G401 (cell line): ENCODE measurements at places on chromosomes 1 and 21. TPM values are rescaled to one million over a fixed set of nuclear protein-coding genes. Genes with fewer than 3 reads are reported as not detected.

SYT11 gene
- 4.9 and 5.8 TPM in 2 replicates for total RNA-seq

TTC24 gene
- not detected in 2 replicates for total RNA-seq

CR1 gene
- not detected in 2 replicates for total RNA-seq

RBP7 gene
- total RNA-seq, result 4.4 and 9.2 TPM in 2 replicates

CLEC20A gene
- total RNA-seq, result not detected in 2 replicates

BMP8B gene
- total RNA-seq, result 1.4 and 1.8 TPM in 2 replicates

SDC3 gene
- 23.0 and 26.6 TPM in 2 replicates for total RNA-seq

STIL gene
- 16.1 and 23.8 TPM in 2 replicates for total RNA-seq

CELA2B gene
- total RNA-seq, result not detected in 2 replicates

HNRNPCL2 gene
- not detected in 2 replicates for total RNA-seq

MPZ gene
- 0.68 TPM in 1 of 2 replicates, not detected in the other for total RNA-seq

MLLT11 gene
- total RNA-seq, result 8.1 and 11.0 TPM in 2 replicates

MEGF6 gene
- 8.1 and 8.7 TPM in 2 replicates for total RNA-seq

PTAFR gene
- 0.27 and 0.49 TPM in 2 replicates for total RNA-seq

ZCCHC17 gene
- total RNA-seq, result 70.6 and 83.8 TPM in 2 replicates

C1orf87 gene
- not detected in 2 replicates for total RNA-seq

CYP4Z1 gene
- not detected in 2 replicates for total RNA-seq

LIPI gene
- not detected in 2 replicates for total RNA-seq

TFF1 gene
- total RNA-seq, result not detected in 2 replicates

TNFRSF1B gene
- not detected in 2 replicates for total RNA-seq

URB2 gene
- 17.6 and 22.0 TPM in 2 replicates for total RNA-seq

ERICH3 gene
- total RNA-seq, result not detected in 2 replicates

KRTAP10-2 gene
- not detected in 2 replicates for total RNA-seq

GUCA2B gene
- total RNA-seq, result not detected in 2 replicates

OR2L8 gene
- not detected in 2 replicates for total RNA-seq

TENT5C gene
- 0.25 and 0.85 TPM in 2 replicates for total RNA-seq

PAPPA2 gene
- not detected in 2 replicates for total RNA-seq

BARHL2 gene
- total RNA-seq, result 0.06 and 0.07 TPM in 2 replicates

PTPN7 gene
- not detected in 2 replicates for total RNA-seq

NHLH1 gene
- not detected in 2 replicates for total RNA-seq
